ENCODE measurements at places on chromosomes 3 and 15. TPM values are rescaled to one million over a fixed set of nuclear protein-coding genes. Genes with fewer than 3 reads are reported as not detected.
A peak's percentile ranks its signal among the peaks of the same experiment; 100 is the strongest.

GRCh38 chr15:73965758-73966113 is 26.4 kb downstream of the STOML1 start:
- DNase-seq, result peak; percentile 43

DNA sequence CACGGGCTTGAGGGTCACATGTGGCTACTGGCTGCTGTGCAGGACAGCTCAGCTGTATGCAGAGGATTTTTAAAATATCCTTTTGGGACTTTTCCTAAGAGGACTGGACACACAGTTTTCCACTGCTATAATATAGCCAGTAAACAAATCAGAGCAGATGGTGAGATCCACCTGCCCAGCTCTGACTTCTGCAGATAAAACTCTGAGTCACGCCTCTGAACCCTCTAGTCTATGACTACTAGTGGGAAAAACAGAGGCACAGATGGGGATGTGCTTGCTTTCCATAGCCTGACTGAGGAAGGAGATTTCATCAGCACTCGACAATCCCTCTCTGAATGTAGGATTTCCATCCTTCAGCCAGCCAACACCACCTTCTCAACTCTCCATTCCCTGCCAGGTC is 45.1 kb downstream of the COLQ start:
- no peak for DNase-seq

GRCh38 chr3:78035131-78035641 is 995.3 kb downstream of the ROBO2 start:
- no peak for DNase-seq

- no peak for DNase-seq
Measured at GRCh38 chr3:143771258-143771657, 77.0 kb downstream of the SLC9A9 start.

Gene GASK1A
- total RNA-seq, result 0.14 TPM

GRCh38 chr3:87486115-87486514 is 209.7 kb upstream of the POU1F1 start:
- no peak for DNase-seq

Gene NIPA2
- 44.3 TPM for total RNA-seq

DNA sequence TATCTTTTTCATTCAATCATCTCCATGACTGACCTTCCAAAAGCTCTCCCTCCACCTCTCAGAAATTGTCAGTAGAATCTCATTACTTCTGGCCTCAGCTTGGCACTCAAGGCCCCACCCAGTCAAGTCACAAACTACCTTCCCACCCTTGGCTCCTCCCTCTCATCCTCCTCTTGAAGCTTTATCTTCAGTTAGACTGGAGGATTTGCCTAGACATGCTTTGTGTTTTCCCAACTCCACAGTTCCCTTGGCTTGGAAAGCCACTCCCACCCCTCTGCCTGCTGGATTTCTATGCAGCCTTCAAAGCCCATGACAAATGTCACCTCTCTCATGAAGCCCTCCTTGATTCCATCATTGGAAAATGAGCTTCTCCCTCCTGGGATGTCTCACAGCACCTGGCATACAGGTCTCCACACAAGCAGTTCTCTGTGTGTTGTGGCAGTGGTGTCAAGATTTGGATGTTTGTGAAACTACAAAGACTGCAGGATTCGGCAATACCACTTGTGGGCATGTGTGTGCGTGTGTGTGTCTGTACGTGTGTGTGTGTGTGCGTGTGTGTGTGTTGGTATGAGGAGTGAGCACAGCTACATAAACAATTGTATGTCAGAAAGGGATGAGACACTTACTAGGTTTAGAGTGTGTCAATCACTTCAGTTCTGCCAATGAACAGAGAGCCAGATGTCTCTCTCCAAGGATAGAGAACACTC is 45.3 kb upstream of the VPS8 start:
- DNase-seq, result no peak

Gene KBTBD13
- total RNA-seq, result not detected

- DNase-seq, result no peak
Measured at GRCh38 chr15:64423970-64424369, 36.3 kb downstream of the TRIP4 start.

DNA sequence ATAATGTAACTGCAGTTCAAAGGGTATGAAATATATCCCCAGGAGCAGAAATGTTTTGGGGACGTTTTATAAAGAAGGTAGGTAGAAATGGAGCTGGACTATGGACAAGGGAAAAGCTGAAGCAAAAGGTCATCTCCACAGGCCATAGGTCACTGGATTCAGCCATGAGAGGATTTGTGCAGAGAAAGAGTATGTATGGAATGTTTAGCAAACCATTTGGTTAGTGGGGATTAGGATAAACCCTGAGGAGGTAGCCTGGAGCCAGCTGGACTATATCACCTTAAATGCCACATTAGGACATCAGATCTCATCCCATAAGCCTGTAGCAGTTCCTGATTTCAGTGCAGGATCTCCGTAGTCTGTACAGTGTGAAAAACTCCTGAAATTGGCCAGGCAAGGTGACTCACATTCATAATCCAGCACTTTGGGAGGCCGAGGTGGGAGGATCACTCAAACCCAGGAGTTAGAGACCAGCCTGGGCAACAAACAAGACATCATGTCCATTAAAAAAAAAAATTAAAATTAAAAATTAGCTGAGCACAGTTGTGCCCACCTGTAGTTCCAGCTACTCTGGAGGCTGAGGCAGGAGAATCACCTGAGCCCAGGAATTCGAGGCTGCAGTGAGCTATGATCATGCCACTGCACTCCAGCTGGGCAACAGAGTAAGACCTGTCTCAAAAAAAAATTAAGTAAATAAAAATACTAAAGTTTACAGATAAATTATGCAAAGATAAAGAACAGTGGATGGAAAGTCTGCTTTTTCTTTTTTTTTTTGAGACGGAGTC is 4.7 kb downstream of the IP6K1 start:
- no peak for DNase-seq

GRCh38 chr3:52432691-52433141 is 12.2 kb downstream of the SEMA3G start:
- no peak for DNase-seq

Gene NLGN1
- not detected for total RNA-seq

GRCh38 chr3:47010111-47010712 is 30.7 kb downstream of the NBEAL2 start:
- no peak for DNase-seq

Gene PLOD2
- total RNA-seq, result not detected

DNA sequence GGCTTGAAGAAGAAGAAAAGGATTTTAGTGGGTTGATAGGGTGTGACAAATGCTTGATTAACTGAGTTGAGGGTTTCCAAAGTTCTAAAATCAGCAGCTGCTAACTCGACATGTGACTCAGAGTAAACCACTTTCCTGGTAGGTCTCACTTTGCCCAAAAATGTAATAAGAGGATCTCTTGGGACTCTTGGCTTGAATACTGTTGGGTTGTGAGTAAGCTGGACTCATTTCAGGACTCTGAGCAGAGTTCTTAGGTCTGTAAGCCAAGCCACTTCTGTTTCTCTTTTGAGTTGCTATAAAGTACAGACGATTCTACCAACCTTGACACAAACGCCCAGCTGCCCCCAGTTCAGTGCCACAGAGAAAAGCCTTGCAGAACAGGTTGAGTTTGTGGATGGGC is 241.1 kb downstream of the ZNF621 start:
- DNase-seq, result no peak

GRCh38 chr15:30046430-30046829 is 36.3 kb upstream of the GOLGA8J start:
- no peak for DNase-seq

DNA sequence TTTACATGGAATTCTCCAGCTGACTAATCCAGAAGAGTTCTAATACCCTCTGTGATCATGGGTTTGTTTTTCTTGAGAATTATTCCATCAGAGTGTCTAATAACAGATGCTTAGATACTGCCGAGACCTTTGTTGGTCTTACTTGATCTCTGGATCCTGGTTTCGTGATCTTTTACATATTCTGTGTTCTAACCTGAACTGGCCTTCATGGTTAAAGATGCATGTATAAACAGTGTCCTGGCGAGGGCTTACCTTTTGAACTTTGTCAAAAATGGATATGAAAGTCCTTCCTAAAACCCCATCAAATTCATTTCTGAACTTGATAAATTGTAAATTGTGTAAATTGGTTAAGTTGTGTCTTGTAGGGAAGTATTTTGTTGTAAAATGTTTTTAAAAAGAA is 24.8 kb downstream of the UBE2Q2 start:
- DNase-seq, result no peak

- no peak for DNase-seq
Measured at GRCh38 chr15:47394286-47394809, 323.0 kb upstream of the SEMA6D start.

- no peak for DNase-seq
Measured at GRCh38 chr15:63347074-63347857, 34.4 kb downstream of the CA12 start.

GRCh38 chr3:13783476-13783875 is 96.4 kb downstream of the WNT7A start:
- no peak for DNase-seq

Measured in naive thymus-derived CD8-positive, alpha-beta T cell (primary cell).